Neural progenitor cell (in vitro differentiated cells): ENCODE measurements at places on chromosomes 7 and 10. TPM values are rescaled to one million over a fixed set of nuclear protein-coding genes. Genes with fewer than 3 reads are reported as not detected.

- H3K36me3 ChIP-seq, result no peaks in the 10 kb centered on the region
- H3K4me1 ChIP-seq, result peaks cover 8% of the 10 kb centered on the region
- peaks cover 100% of the 10 kb centered on the region for H3K27me3 ChIP-seq
- DNase-seq, result no peak
- no peak overlapping the region for H3K27ac ChIP-seq
- no peak overlapping the region for H3K4me3 ChIP-seq
Observed at GRCh38 chr7:155382802-155383171, 75.1 kb upstream of the EN2 start.

Gene CHAT
- not detected in 2 replicates for total RNA-seq

DNA sequence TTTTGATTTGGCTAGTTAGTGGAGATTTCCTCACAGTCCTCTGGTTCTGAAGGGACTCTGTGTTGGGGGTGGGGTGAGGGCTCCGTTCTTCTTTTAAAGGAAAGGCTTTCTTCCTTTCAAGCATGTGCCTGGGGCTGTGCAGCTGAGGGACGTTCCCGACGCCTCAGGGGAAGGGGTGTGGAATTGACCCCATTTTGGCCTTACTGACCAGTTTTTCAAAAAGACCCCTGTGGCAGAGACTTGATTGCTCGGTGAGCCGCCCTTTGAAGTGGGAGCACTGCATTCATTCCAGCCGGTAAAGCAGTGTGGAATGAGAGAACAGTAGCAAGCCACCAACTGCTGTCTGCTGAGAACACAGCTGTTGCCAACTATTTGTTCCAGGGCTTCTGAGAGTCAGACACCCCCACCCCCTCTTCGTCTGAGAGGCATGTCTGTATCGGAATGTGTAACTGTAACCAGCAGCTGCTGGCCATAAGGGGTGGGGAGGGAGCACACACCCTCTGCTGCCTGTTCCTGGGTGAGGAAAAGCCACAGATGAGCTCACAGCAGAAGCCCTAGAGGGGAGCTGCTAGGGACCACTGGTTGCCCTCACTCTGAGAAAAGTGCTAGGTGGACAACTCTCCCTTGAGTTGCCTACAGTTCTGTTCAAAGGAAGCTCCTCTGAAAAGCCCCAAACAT, 33.2 kb downstream of the WBP1L start:
- peak overlapping the region; percentile 76 for H3K27ac ChIP-seq
- H3K27me3 ChIP-seq, result no peaks in the 10 kb centered on the region
- DNase-seq, result peak; percentile 85
- peak overlapping the region; percentile 33 for H3K4me3 ChIP-seq
- H3K36me3 ChIP-seq, result no peaks in the 10 kb centered on the region

DNA sequence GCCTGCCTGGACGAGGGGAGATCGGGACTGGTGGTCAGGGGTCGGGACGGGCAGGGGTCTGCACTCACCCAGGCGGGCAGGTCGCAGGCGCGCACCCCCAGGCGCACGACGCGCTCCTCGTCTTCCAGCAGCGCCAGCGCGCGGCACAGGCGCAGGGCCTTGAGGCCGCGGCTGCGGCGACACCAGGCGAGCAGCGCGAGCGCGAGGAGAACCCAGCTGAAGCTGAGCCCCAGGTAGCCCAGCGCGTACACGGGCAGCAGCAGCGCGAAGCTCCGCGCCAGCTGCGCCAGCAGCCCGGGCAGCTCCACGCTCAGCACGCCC, 328 bp downstream of the ESYT2 start:
- peak overlapping the region; percentile 81 for H3K27ac ChIP-seq
- no peaks in the 10 kb centered on the region for H3K36me3 ChIP-seq
- H3K27me3 ChIP-seq, result no peaks in the 10 kb centered on the region

GRCh38 chr10:112988839-112989406, 38.9 kb downstream of the TCF7L2 start:
- no peaks in the 10 kb centered on the region for H3K27me3 ChIP-seq
- no peaks in the 10 kb centered on the region for H3K36me3 ChIP-seq
- no peak overlapping the region for H3K4me3 ChIP-seq
- peaks cover 31% of the 10 kb centered on the region for H3K4me1 ChIP-seq

- DNase-seq, result no peak
- peaks cover 5% of the 10 kb centered on the region for H3K4me1 ChIP-seq
- H3K36me3 ChIP-seq, result no peaks in the 10 kb centered on the region
- H3K27me3 ChIP-seq, result no peaks in the 10 kb centered on the region
- no peak overlapping the region for H3K27ac ChIP-seq
Observed at GRCh38 chr10:34728361-34728760, 86.7 kb downstream of the PARD3 start.

DNA sequence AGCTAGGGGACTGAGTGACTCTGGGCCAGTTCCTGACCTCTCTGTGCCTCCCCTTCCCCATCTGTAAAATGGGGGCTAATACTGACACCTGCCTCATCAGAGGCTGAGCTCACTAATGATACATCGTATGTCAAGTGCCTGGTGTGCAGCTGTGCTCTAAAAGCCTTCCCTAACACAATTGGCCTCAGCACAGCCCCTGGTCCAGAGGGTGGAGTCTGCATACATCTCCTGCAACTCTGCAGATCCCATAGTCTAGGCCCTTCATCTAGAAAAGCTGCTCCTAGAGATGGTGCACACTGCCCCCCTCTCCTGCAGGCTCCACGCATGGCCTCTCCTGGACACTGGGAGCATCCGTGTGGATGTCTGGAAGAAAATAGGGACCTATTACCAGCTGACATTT, 255.0 kb downstream of the RPS24 start:
- H3K4me3 ChIP-seq, result no peak overlapping the region
- H3K36me3 ChIP-seq, result no peaks in the 10 kb centered on the region
- H3K27me3 ChIP-seq, result no peaks in the 10 kb centered on the region
- H3K27ac ChIP-seq, result no peak overlapping the region

- no peak overlapping the region for H3K4me3 ChIP-seq
- DNase-seq, result no peak
- peaks cover 12% of the 10 kb centered on the region for H3K4me1 ChIP-seq
- H3K27ac ChIP-seq, result no peak overlapping the region
- no peaks in the 10 kb centered on the region for H3K36me3 ChIP-seq
Observed at GRCh38 chr7:30865076-30865475, 46.6 kb upstream of the AQP1 start.

DNA sequence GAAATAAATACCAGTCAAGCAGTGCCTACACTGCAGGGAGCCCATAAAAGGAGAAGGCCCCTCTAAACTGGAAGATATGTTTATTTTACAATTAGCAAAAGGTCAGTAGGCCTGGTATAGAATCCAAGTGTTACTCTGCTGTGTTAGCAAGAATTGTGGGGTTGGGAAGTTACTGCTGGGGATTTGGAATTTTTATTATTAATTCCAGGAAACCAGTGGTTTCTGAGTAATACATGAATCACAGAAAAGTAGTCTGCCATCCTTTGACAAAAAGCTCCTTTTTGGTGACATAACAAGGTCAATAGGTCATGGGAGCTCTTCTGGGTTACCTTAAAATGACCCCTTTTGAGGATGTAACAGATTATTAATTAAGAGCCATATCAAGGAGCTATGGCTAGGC, 67.4 kb downstream of the ZNF92 start:
- H3K27me3 ChIP-seq, result no peaks in the 10 kb centered on the region
- DNase-seq, result no peak
- H3K4me3 ChIP-seq, result no peak overlapping the region
- no peak overlapping the region for H3K27ac ChIP-seq
- H3K4me1 ChIP-seq, result no peaks in the 10 kb centered on the region
- no peaks in the 10 kb centered on the region for H3K36me3 ChIP-seq

DNA sequence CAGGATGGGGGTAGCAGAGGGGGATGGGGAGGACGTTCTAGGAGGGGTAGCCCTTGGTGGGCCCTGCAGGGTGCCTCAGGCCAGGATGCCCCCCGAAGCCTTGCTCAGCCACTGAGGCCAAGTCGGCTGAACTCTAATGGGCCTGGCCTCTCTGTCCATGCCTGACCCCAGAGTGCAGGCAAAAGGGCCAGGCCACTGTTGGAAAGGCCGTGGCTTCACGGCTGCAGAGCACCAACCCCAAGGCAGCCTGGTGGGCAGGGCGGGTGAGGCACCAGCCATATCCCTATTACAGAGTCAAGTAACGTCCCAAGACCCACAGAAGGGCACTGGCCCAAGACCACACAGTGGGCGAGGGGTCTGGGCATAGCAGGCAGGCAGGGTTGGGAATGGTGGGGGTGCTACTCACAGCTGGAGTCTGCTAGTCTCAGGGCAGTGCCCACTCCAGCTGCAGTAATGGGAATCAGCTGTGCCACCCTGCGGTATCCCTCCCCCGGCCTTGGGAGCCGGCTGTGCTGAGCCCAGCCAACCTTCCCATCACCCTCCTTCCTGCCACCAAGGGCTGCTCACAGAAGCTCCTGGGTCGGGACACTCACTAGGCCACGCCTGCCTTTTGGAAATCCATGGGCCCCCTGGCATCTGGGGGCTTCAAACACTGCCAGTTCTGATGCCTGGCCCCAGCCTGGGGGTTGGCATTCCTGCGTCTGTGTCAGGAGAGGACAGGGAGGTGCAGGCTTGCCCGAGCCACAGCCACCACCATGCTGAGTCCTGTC, 4.0 kb upstream of the LFNG start:
- peaks cover 51% of the 10 kb centered on the region for H3K4me1 ChIP-seq
- peaks cover 10% of the 10 kb centered on the region for H3K27me3 ChIP-seq
- no peak overlapping the region for H3K27ac ChIP-seq
- no peaks in the 10 kb centered on the region for H3K36me3 ChIP-seq

DNA sequence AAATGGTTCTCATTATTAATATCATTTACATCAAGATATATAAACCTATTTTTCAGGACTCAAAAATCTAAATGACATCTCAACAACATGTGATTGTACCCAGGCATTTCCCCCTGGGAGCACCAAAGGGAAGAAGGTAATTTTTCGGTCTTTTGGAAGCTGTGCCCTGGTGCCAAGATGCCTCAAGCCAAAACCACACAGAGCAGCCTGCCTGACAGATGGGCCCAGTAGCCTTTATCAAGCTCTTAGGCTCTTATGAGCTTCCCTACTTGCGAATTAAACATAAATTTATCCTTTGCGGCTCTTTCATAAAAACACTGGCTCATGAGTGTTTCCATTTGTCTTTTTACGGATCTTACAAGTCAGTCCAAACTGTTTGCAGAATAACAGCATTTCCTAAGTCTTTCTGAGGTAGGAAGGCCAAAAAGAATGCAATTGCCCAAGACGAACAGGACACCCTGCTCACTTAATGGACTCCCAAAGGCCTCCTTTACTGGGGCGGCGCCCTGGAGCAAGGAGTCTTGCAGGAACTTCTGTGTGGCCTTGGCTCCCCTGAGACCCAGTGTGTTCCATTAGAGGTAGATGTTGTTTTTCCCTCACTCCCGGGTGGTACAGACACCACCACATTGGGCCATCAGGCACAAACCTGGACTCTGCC, 4.1 kb upstream of the RASSF4 start:
- H3K27me3 ChIP-seq, result peaks cover 8% of the 10 kb centered on the region
- peaks cover 9% of the 10 kb centered on the region for H3K4me1 ChIP-seq
- DNase-seq, result no peak
